T-cell (primary cell): ENCODE measurements at places on chromosomes 12 and 14. TPM values are rescaled to one million over a fixed set of nuclear protein-coding genes. Genes with fewer than 3 reads are reported as not detected.

Gene PDE3A
- total RNA-seq = not detected

Gene CEBPE
- total RNA-seq = 0.82 TPM

Gene SYNDIG1L
- total RNA-seq = not detected

Gene LIN7A
- total RNA-seq = 0.03 TPM

Gene TAS2R31
- 4.3 TPM for total RNA-seq

Gene TGM1
- 9.4 TPM for total RNA-seq

Gene HOXC6
- not detected for total RNA-seq

Gene FAM161B
- total RNA-seq = 5.6 TPM

Gene RACGAP1
- total RNA-seq = 14.8 TPM

DNA sequence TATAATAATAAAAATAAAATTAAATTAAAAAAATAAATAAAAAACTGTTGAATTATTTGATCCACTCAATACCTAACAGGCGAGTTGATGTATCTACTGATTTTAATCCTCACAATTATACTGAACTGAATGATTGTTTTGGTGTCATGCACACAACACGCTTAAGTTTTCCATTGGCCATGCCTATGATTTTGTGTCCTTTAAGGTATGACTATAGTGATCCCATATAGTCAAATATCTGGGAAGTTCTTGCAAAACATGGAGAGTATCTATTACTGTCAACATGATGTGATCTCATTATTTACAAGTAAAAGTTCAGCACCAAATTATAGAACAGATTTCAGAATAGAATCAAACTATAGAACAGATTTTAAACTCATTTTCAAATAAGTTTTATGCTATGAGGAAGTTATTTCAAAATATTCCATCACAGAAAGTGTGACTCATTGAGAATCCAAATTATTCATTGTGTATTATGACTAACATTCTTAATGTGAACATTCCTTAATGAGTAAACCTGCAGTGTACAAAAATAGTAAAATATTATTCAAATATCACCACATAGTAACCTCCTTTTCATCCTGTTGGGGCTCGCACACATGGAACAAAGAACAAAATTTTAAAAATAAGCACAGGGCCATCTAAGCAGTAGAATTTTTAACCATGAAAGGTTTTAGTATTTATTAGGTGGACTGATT is 190.4 kb downstream of the SLC25A21 start:
- no peak for DNase-seq

- no peak for DNase-seq
Measured at GRCh38 chr14:22890416-22890815, 7.4 kb downstream of the REM2 start.

GRCh38 chr12:93425736-93426411 is 15.9 kb downstream of the UBE2N start:
- DNase-seq = no peak

DNA sequence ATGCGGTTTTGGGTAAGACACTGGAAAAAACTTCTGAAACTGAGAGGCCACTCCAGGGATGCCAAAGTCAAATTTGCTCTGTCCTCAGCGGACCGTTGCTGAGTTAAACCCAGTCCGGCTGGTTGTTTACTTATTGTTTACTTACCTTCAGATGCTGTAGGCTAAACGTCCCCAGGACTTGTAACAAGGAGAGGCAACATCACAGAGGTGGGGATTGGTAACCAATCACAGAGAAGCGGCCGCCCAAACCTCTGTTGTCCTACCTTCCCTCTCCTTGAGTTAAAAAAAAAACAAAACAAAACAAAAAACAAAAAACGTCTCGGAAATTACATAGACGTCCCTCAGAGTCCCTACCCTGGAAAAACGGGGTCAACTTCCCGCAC is 380 bp downstream of the ANO2 start:
- no peak for DNase-seq

DNA sequence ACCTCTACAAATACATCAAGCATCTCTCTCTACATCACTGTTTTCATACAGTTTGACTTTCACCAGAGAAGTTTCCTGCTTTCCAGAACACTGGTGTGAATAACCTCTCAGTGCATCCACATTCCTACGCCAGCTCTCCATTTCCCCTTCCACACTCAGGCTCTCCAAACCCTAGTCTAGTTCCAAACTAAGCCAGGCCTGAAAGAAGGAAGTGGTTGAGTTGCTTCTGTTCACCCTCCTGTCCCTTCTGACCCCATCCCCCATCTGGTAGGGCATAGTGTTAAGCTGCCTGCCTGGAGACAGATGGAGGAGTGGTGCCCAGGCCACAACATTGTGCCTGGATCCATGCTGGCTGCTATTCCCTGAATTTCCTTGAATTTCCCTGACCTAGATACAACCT is 132.4 kb downstream of the GPR65 start:
- DNase-seq = no peak

DNA sequence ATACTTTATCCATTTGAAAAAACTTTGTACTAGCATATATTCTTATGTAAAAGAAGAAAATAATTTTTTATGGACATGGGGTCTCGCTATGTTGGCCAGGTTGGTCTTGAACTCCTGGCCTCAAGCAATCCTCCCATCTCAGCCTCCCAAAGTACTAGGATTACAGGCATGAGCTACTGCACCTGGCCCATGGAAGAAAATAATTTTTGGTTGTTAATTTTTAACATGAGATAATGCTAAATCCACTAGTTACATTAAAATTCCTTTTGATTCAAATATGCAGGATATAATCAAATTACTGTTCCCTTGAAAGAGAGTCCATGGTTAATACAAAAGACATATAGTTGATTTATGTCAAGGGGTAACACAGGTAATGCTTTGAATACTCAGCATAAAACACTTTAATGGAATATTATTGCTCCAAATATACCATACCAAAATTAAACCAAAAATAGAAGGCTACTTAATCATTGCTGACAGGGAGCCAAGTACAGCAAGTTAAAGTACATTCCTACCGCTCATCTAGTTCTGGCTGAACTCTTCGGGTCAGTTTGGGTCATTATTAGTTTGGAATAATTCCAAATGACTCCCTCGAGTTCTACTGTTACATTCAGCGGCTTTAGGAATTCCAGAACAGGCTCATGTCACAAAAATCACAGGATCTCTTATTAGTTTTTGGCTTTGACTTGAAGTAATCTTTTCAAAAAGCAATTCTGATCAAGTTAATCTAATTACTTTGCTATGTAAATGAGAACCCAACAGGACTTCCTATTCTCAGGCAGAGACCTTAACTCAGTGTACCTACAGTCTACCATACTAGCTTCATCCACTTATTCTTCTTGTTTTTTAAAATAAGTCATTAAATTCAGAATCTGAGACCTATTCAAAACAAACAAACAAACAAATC is 6.1 kb downstream of the SOS2 start:
- DNase-seq = no peak

DNA sequence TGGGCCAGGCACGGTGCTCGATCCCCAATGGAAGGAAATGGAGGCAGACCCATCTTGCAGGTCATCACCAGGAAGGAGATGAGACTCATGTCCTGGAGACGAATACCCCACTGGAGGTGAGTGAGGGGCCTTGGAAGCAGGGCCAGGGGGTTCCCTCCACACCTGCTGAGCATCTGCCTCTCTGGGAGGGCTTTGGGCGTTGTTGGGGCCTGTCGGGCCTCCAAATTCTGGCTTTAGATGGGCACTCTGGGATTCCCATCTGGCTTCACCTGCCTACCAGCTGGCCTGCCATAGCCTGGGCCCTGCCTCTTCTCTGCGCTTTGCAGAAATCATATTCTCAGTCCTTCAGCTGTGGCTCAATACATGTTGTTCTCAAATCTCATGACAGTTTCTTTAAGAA is 13.9 kb downstream of the RTL1 start:
- no peak for DNase-seq

DNA sequence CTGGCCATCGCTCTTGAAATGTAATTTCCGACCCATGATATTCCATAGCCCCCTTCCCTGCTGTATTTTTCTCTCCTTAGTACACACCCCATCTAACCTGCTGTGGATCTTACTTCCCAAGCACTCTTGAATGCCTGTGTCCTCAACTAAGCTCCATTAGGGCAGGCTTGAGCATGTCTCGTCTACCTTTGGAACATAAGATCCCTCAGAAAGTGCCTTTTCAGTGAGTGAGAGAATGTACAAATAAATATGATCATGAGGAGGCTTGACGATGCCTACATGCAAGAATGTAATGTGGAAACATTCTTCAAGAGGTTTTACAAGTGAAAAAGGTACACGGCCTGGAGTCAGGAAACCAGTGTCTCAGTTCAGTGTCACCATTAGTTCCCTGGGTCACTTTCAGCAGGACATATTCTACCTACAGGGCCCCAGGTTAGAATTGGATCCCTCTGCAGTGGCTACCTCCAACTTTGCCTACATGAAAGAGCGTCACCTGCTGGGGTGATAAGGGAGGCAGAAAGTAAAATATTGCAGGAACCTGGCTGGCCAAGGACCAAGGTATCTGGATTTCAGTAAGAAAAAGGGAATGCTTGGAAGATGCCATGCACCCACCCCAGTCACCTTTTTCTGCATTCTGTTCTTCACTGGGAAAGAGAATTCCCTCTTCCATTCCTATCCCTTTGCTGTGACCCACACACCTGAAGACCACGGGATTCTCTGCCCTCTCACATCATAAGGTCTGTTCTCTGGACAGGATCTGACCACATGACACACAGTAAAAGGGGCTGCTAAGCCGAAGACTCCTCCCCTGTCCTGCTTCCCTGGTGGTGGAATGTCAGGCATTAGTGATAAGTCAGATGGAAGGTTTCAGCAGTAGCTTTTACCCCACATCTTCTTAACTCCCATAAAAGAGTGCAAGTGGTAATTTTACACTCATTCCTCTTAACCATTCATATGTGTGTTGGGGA is 24.6 kb upstream of the SERPINA1 start:
- DNase-seq = no peak

DNA sequence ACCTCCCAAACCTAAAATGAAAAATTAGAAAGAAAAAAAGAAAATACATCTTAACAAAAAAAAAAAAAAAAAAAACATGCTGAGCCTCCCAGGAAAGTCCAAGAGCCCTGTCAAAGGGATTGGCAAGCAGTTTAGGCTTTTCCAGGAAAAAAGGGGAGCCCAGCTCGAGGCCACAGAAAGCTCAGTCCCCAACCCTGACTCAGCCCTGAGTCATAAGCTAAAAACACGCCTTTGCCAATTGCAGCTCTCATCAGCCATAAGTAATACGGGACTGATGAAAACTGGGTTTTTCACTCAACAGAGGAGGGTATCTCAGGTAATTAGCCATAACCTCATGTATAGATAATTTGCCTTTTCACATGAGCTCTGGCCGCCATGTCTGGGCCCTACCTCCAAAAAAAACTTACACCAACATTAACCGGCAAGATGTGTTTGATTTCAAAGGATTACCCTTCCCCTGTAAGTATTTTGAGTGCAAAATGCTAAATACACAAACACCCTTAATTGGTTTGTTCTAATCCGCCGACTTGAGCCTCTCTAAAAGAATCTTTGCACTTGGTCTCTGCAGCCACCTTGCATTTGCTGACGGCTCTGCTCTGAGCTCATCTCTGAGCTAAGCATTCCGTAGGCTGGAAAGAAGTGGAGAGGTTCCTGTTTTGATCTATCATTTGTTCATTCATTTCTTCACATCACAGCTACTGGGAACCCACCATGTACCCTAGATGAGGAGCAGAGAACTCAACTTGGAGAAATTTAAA is 319.2 kb downstream of the BCL11B start:
- DNase-seq = no peak
